ENCODE measurements at places on chromosomes 13 and 19. TPM values are rescaled to one million over a fixed set of nuclear protein-coding genes. Genes with fewer than 3 reads are reported as not detected.

DNA sequence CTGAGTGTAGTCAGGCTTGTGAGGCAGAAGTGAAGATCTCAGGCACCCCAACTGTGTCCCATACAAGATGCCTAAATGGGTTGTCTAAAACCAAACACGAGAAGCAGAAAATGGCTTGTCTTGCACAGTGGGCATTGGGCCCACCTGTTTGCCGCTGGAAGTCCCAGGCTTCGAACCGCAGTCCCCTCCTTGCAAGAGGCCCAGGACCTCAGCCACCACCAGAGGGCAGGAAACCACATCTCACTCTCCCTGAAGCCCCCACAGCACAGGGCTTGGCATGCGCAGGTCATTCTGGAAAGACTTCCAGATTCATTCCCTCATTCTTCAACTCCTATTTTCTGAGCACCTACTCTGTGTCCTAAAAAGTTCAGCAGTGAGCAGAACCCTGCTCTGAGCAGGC lies 973.7 kb downstream of the UQCRFS1 start:
- DNase-seq = no peak

- no peak for DNase-seq
These were observed 5.8 kb downstream of the CEBPA start for GRCh38 chr19:33296488-33296971.

GRCh38 chr13:43744261-43745031 lies 42.3 kb downstream of the ENOX1 start:
- DNase-seq = no peak

DNA sequence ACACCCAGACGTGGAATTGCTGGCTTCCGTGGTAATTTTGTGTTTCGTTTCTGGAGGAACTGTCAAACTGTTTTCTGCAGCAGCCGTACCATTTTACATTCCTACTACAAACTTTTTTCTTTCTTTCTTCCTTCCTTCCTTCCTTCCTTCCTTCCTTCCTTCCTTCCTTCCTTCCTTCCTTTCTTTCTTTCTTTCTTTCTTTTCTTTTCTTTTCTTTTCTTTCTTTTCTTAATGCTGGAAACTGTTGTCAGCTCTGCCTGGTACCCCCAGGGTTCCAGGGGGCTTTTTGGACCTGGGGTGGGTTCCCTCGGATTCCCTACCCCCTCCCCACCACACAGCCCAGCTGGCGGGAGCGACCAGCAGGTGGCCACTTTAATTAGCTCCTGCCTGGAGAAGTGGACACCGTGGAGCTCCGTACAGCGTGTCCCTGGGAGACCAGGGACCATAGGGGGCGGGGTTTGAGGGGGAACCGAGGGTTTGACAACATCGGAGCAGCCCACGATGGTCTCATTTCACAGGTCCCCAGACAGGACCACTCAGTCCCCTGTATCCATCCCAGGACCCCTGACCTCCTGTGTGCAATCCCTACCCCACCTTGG lies 24.4 kb downstream of the CELF5 start:
- DNase-seq = no peak

Gene STOML3
- total RNA-seq = not detected

DNA sequence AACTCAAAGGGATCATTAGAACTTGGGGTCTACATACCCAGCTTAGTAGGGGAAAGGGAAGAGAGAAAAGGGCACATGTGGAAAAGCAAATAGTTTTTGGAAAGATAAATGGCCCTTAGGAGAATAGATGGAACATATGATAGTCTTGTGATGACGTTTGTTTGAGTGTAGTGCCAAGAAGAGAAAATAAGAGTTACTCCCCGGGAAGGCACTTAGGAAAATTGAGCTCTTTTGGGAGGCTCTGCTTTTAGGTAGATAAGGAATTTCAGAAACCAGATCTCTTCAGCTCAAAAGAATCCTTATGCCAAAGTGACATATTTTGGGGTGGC lies 44.8 kb upstream of the SERTM1 start:
- no peak for DNase-seq

GRCh38 chr19:6728346-6728745 lies 7.9 kb upstream of the C3 start:
- no peak for DNase-seq

Gene OVOL3
- not detected for total RNA-seq

Gene MARK4
- 28.3 TPM for total RNA-seq

DNA sequence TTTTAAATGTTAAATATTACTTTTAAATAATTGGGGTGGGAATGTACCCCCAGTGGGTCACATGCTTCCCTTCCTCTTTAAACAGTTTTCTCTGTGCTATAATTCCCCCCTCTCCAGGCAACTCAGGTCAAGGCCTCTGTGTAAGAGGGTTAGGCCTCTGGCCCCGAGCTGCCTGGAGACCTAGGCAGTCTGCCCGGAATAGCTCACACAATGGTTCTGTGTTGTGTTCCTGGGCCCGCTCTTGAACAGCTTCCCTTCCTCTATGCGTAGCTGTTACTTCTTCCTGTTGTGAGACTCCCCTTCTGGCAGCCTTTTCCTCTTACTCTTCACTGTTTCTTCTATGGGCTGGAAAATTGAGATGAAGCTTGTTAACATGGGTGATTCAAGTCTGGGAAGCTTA lies 14.8 kb upstream of the ZNF492 start:
- no peak for DNase-seq

DNA sequence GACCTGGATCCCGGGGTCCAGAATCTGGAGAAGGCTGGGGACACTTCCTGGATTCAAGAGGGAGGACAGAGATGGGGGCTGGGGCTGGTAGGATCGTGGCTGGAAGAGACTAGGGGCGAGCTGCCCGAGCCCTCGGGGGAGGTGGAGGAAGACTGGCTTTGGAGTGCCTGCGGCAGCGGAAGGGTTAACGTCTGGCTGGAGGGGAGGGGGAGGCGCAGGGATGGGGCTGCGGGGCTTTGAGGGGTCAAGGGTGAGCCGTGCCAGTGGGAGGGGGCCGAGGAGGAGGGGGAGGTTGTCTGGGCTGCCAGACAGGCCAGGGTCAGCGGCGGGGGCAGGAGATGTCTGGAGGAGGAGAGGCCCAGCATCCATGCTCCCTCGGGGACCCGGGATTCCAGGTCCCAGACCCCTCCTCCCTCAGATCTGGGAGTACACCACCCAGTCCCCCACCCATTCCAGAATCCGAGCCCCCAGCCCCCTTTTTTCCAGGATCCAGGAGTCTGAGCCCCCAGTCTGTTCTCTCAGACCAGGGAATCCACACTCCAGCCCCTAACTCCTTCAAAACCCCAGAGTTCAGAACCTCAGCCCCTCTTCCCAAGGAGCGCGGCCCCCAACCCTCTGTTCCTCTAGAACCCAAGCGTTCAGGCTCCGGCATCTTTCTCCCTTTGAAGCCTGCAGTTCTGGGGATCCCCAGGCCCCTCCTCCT lies 3.2 kb upstream of the SPACA6 start:
- no peak for DNase-seq
